ENCODE measurements at places on chromosomes 12 and 14.
A peak's percentile ranks its signal among the peaks of the same experiment; 100 is the strongest.

DNA sequence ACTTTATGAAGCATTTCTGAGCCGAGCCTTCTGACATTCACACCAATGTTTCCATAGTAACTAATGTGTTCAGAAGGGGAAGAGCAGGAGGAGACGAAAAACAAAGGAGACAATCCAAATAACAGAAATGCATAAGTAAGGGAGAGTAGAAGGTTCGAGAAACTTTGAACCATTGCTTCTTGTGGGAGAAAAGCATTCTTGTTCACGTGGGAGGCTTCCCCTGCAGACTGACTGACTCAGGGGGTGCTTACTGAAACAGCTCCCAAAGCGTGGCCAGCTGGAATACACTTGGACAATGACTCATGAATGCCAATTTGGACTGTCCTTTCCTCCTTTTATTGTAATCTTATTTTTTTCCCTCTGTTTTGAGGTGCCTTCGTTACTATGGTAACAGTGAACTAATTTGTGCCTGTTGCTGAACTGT, 73.9 kb downstream of the NEDD1 start:
- peak; percentile 50 for DNase-seq

DNA sequence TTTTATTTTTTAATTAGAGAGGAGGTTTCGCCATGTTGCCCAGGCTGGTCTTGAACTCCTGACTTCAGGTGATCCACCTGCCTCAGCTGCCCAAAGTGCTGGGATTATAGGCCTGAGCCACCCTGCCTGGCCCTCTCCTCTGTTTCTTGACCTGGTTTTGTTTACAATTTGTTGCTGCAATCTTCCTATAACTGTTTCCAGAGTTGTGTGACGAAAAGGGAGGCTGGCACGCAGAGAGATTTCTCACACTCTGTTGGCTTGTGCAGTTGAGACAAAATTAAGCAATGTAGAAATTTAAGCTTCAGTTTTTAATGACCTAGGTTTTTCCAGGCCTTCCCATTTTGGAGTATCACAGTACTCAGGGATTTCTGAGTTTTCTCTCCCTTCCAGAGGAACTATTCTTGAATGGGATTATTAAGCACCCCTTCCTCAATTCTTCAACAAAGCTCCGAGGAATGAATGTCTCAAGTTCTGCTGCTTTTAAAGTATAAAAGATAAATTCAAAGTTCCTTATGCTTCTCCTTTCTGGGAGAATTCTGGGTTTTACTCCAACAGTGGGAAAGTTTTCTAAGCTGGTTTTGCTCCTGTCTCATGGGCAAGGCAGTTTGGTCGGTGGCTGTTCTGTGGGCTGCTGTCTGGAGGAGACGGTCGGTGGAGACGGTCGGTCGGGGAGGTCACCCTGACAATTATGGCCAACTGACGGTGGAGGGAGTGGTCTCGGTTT, 20.4 kb upstream of the FOS start:
- no peak for DNase-seq

GRCh38 chr12:123388951-123389559, 5.1 kb downstream of the KMT5A start:
- DNase-seq = no peak

DNA sequence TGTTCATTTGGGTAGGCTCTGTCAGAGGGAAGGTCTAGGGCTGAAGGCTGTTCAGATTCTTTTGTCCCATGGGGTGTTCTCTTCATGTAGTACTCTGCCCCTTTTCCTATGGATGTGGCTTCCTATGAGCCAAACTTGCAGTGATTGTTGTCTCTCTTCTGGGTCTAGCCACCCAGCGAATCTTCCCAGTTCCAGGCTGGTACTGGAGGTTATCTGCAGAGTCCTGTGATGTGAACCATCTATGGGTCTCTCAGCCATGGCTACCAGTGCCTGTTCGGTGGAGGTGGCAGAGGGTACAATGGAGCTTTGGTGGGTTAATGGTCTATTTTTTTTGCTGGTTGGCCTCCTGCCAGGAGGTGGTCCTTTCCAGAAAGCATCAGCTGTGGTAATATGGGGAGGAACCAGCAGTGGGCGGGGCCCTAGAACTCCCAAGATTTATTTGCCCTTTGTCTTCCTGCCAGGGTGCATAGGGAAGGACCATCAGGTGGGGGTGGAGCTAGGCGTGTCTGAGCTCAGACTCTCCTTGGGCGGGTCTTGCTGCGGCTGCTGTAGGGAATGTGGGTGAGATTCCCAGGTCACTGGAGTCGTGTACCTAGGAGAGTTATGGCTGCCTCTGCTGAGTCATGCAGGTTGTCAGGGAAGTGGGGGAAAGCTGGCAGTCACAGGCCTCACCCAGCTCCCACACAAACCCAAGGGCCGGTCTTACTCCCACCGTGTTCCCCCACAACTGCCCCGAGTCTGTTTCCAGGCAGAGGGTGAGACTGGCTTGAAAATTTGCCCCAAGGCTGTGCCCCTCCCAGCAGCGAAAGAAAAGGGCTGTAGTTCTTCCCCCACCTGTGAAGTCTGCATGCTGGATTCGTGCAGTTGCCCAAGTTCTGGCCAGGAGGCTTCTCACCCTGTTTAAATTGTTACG, 17.5 kb downstream of the MTRFR start:
- DNase-seq = peak; percentile 66

DNA sequence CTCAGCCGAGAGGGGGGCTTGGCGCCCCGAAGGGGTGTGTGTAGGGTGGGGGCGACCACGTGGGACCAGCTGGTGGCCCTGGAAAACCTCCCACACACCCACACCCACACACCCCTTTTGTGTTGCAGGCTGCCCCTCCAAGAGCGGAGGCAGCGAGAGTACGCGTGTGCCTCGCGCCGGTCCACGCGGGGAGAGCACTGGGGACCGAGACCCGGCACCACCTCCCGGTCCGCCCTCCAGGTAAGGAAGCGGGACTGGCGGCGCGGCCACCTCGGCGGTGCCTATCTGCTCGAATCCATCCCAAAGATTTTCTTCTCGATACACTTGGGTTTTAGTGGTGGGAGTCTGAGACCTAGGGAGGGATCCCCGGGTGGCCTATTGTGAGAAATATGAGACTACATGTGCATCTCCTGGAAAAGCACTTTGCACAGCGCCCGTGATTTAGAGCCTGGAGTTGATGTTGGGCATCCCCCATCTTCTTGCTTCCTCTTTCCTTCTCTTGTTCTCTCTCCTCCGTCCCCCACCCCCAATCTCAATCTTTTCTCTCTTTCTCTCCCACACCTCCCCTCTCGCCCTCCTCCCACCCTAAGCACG, 393 bp downstream of the SYT1 start:
- no peak for DNase-seq

DNA sequence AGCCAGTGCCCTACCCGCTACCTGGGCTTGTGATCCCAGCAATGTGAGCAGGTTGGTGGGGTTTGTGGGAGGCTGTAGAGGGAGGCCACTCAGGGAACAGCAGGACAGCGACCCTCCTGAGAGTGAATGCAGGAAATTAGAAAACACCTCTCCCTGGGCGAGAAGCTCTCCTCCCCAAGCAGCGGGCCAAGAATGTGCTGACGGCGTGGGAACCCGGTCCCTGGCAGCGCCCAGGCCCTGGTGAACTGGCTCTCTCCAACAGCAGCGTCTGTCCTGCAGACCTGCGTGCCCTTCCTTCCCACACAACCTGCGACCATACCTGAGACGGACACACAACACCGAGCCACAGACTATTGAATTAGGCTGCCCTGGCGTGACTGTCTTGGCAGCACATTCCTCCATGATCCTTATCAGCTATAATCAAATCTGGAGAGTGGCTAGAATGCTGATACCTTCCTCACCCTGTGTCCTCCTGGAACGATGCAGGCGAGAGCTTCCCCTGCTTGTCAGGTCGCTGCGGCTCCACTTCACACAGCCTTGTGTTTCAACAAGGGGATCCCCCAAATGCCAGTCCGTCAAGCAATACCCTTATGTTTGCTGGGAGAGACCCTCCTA, 114.8 kb upstream of the GSC start:
- no peak for DNase-seq

DNA sequence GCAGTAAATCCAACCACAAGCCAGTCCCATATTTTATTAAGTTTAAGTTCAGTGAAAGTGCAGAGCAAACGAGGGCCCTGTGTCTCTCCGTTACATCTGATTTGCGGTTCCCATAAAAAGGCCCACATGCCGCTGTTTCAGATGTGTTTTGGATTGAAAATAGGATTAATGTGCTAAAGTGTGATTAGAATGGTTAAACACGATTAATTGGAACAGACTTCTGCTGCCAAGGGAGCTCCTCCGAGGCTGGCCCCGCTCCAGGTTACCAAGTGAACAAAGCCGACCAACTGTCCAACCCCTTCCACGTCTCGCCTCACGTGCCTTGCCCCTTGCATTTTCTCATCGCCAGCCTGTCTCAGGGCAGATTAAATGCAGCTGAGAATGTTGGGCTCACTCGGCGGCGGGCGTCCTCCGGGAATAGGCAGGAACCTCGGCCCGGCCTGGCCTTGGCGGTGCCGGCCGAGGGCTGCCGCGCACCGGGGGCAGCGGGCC, 166.5 kb upstream of the GSC start:
- DNase-seq = peak; percentile 95

DNA sequence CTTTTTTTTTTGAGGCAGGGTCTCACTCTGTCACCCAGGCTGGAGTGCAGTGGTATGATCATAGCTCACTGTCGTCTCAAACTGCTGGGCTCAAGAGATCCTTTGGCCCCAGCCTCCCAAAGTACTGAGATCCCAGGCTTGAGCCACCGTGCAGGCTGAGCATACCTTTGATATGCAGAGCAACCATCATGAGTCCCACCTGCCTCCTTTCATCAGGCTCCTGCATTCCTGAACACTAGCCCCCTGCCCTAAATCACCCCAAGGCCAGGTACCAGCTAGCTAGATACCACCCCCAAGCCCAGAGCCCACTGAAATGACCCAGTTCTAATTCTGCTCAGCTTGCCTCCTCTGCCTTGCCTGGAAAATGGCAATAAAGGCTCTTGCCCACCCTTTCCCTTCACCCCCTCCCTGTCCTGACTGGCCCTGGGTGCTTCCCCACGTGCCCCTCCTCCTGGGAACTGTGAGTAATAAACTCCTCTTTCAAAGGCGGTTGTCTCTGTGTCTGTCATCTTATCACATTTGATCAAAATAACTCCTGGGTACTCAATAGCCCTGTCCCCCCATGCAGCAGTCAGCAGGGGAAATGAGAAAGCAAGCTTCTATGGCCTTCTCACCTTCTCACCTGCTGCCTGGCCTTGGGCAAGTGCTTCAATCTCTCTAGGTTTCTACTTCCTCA, 6.4 kb upstream of the BRF1 start:
- DNase-seq = no peak

- DNase-seq = peak; percentile 89
Measured at GRCh38 chr14:75050852-75051555, at the start of gene MLH3. Gene MLH3 (minus strand): TSS chr14:75051467. CDS start chr14:75049655, 1,812 bp downstream.

DNA sequence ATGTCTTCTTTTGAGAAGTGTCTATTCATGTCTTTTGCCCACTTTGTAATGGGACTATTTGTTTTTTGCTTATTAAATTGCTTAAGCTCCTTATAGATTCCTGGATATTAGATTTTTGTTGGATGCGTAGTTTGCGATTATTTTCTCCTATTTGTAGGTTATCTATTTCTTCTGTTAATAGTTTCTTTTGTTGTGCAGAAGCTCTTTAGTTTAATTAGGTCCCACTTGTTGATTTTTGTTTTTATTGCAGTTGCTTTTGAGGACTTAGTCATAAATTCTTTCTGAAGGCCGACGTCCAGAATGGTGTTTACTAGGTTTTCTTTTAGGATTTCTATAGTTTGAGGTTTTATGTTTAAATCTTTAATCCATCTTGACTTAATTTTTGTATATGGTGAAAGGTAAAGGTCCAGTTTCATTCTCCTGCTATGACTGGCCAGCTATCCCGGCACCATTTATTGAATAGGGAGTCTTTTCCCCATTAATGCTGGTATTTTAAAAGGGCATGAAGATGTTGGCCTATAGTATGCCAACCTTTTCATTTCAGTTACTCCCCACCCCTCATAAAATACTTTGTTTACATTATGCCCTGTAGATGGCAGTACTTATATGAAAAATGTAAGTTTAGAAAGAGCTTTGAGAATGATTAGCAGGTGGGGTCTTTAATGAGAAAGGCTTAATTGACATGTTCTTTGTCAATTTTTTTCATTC, 62.9 kb upstream of the PSMA6 start:
- DNase-seq = no peak

- no peak for DNase-seq
Measured at GRCh38 chr12:128804762-128805161, 19.0 kb downstream of the SLC15A4 start.

DNA sequence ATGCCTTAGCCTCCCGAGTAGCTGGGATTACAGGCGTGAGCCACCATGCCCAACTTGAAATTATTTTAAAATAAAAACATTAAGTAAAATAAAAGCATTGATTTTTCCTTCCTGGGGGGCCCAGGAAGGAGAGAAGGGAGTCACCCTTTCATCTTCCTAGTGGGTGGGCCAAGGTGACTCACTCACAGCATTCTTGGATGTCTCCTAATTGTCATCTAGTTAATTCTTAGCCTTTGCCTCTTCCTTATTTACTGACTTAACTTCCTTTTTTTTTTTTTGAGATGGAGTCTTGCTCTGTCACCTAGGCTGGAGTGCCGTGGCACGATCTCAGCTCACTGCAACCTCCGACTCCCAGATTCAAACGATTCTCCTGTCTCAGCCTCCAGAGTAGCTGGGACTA, 29.2 kb downstream of the TMEM120B start:
- no peak for DNase-seq

Data from umbilical cord (tissue), 2 donors.